Activated CD4-positive, alpha-beta T cell treated with anti-CD3 and anti-CD28 coated beads, Interleukin-2, amount 50 U/mL, for 16 hours (primary cell): ENCODE measurements at places on chromosomes 13 and 19.

DNA sequence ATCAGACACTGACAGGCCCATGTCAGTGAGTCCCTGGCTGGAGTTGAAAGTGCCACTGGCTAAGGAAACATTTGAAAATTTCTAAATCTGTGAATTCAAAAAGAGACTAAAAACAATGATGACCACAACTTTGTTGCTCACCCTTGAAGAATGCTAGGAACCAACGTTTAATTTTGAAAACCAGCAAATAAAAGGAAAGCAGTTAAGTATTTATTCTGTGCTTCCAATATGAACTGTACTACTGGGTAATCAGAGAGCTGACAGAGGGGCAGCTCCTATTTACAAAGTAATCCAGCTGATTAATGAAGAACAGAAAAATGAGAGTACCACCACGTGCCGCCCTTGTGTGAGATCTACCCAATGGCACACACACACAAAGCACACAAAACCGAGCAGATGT lies 44.7 kb upstream of the LATS2 start:
- no peak for DNase-seq

- peak; percentile 49 for DNase-seq
These were observed 1.0 kb downstream of the EPOR start for GRCh38 chr19:11382898-11383705.

GRCh38 chr13:56400774-56401173 lies 739.9 kb upstream of the PRR20A start:
- no peak for DNase-seq

- DNase-seq, result no peak
These were observed 726.4 kb upstream of the PCDH20 start for GRCh38 chr13:62142048-62142447.

- DNase-seq, result peak; percentile 37
These were observed 46.2 kb downstream of the DCT start for GRCh38 chr13:94433055-94433961.

DNA sequence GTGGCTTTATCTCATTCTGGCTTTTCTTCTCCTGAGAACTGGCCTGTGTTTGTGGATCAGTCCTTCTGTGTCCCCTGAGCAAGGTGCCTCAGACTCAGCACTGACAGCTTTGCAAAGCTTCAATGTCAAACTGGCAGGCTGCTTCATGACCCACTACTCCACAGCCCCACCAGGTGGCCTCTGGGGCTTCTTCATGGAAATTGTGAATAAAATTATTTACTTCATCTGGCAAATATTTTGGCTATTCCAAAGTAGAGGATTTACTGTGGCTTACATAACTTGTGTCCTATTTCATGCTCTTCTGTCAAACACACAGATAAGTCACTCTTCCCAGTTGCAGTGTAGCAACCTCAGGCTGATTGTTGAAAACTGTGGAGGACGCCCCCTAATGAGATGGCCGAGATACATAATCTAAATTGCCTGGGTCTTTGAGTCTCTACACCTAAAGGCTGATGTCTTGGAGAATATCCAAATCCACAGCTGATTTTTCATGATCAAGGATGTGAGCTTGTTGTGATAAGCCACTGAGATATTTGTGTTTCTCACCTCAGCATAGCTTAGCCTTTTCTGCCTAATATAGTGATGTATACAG lies 721.9 kb upstream of the SLC10A2 start:
- no peak for DNase-seq

DNA sequence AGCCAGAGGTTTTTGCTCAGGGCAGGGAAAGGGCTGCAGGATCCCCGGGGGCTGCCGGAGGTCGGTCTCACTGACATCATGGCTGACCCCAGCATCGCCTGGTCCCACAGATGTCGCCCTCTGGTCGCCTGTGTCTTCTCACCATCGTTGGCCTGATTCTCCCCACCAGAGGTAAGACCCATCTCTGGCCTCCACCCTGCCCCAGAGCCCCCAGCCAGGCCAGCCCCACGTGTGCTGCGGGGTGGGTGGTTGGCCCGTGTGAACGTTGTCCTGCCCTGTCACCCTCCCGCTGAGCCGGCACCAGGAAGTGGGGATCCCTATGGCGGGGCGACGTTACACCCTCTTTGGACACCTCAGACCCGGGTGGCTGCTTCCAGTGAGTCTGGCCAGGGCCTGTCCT lies 906 bp downstream of the FXYD5 start:
- DNase-seq, result peak; percentile 37

DNA sequence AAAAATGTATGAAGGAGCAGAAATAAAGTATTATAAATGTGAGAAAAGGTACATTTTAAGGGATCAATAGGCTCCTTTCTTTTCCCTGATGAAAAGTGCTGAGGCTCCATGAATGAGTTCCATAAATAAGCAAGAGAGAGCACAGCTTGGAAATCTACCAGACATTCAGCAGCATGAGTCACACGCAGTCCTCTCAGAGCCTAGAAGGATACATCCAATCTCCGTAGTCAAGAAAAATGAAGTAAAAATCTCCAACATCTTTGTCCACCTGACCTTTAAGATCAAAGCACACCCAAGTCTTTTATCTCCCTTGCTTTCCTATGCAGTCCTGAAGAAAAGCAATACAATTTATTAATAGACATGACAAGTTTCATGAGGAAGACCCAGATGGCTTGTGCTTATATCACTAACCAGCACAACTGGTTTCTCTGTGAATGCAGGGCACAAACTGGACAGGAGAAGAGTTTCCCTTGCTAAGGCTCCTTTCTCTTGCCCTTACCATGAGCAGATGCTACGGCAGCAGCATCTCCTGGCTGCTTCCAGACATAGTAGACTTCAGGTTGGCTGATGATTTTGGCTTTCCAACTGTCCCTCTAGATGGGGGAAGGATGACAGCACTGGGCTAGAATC lies 730.8 kb downstream of the EFNB2 start:
- no peak for DNase-seq

DNA sequence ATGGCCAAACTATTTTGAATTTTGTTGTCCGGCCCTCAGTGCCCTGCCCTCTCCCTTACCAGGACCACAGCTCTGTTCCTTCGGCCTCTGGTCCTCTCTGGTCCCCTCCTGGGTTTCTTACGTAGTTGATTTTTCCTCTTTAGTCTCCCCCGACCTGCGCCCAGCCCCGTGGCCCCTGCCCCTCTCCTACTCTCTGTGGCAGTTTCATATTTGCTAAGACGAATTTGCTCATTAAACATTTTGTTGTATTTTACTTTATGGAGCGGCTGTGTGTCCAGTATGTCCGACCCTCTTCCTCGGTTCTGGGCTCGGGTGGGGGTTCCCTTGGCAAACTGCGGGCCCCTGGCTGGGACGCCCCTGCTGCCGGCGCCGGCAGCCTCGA lies 576 bp upstream of the EPN1 start:
- DNase-seq, result no peak

DNA sequence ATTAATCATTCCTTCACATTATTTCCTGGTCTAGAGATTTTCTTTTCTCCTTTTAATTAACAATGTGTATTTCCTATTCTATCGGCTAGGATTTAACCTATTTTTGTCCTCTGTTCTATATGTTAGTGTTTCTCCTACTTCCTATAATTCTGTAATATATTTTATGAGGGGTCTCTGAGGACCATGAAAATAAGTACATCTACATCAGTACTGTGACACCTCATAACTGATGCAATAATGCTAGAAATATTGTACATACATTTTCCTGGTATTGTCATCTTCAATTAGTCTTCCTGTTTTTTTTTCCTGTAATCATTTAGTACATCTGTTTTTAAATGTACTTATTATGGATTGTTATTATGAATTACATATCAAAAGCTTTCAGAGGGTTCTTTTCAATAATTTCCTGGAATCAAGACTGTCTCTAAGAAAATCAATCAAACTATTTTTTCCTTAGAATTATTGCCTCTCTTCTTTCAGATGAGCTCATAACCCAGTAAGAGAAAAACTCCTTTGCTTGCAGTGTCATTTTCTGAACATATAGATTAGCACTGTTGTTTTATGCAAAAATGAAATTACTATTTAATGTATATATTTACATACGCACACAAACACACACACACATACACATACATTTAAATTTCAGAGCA lies 1004.3 kb downstream of the SLITRK5 start:
- DNase-seq, result no peak

- DNase-seq, result no peak
These were observed 5.9 kb upstream of the MLNR start for GRCh38 chr13:49213997-49214916.

GRCh38 chr13:111337206-111337605 lies 16.8 kb downstream of the TEX29 start:
- DNase-seq, result no peak

- no peak for DNase-seq
These were observed 21.3 kb downstream of the IPO5 start for GRCh38 chr13:97974773-97975172.

DNA sequence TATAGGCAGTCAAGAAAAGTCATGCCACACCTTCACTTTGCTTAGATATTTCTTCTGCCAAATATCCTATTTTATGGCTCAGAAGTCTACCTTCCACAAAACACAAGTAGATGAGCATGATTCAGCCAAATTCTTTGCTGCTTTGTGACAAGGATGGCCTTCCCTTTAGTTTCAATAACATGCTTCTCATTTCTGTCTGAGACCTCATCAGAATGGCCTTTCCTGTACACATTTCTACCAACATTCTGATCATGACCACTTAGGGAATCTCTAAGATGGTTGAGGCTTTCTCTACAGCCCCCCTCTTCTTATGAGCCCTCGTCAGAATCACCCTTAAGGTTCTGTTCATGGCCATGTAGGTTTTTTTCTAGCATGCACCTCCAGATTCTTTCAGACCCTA lies 96.2 kb downstream of the COL4A2 start:
- DNase-seq, result no peak

GRCh38 chr13:44147648-44148047 lies 226.0 kb upstream of the SERP2 start:
- no peak for DNase-seq

DNA sequence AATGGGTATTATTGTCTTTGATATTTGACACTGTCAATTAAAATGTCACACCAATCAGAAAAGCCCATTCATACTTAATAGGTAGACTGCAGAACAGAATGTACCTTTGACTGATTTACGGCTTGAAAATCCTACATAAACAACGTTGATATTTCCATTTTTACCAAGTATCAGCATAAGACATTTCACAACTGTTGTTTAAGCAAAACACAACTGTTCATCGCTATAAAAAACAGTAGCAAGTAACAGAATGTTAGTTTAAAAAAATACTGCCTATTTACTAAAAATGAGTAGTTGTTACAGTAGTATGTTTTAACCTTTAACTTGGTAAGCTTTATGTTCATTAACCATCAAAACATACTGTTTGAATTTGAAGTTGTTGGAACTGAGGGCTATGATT lies 1096.6 kb downstream of the PCDH17 start:
- DNase-seq, result no peak

- no peak for DNase-seq
These were observed 60.4 kb downstream of the SLITRK6 start for GRCh38 chr13:85738696-85739320.

DNA sequence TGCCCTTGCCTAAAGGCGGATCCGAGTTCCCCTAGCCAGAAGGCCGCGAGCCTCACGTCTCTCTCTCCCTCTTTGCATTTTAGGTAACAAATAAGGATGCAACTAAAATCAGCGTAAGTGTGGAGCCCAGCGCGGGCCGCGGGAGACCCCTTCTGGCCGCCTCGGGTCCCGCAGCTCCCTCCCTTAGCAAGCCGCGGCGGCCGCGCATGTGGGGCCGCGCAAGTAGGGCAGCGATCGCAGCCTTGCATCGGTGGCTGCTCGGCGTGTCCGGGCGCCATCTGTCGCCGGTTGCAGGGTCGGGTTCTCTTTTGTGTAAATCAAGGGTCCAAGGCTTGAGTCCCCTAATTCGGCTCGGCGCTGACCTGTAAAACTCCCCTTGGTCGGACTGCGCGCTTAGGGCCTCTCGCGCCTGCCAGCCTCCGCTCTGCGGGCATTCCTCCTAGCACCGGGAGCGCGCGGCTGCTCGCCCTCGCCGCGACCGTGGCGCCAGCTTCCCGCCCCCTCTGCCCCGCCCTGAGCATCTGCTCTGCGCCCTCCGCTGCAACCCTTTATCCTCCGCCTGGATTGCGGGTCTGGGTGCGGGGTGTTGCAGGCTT lies 2.7 kb downstream of the VSTM2B start:
- peak; percentile 82 for DNase-seq

GRCh38 chr13:93625536-93625935 lies 398.9 kb downstream of the GPC6 start:
- no peak for DNase-seq

- DNase-seq, result no peak
These were observed 11.2 kb upstream of the AKAP8 start for GRCh38 chr19:15390814-15391213.

GRCh38 chr13:74883834-74884233 lies 598.1 kb downstream of the TBC1D4 start:
- DNase-seq, result no peak

DNA sequence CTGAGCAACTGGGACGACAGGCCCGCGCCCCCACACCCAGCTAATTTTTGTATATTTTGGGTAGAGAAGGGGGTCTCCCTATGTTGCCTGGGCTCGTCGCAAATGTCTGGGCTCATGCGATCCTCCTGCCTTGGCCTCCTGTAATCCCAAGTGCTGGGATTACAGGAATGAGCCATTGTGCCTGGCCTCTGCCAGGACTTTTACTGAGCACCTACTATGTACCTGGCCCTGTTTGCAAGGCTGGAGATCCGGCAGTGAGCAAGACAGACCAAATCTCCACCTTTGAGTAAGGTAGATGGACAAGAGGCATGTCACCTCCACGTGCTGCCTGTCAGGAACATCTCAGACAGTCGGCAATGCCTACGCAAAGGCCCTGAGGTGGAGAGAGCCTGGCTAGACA lies 6.9 kb downstream of the FKBP8 start:
- DNase-seq, result no peak

DNA sequence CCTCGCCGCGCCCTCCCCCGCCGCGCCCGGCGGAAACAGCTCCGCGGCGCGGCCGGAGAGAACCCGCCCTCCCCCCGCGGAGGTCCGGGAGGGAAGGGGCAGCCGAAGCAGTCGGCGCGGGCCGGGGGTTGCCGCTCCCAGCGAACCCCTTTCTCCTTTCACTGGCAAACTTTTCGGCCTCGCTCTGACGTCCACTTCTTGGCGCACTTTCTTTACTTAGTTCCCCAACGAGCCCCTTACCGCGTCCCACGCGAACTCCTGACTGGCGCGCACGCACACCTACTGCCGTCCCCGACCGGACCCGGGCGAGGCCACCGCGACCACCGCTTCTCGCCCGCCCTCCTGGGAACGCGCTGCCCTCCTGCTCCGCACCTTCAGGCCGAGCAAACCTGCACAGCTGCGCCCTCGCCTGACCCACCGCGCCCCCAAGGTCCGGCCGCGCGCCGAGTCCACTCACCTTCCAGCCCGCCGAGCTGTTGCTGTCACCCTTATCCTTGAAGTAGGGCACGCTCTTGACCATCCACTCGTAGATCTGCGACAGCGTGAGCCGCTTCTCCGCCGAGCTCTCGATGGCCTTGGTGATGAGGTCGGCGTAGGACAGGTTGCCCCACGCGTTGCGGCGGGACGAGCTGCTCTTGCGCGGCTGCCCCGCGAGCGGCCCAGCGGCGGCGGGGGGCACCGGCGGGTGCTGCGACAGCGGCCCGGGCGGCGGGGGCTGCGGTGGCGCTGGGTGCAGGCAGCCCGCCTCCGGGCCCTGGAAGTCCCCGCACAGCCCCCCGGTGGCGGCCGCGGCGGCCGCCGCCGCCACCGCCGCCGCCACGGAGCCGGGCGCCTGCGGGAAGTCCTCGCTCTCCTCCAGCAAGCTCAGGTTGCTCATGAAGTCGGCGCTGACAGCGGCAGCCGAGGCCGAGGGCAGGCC lies 1.1 kb downstream of the FOXO1 start:
- no peak for DNase-seq
